ENCODE measurements at places on chromosomes 7 and 10.

DNA sequence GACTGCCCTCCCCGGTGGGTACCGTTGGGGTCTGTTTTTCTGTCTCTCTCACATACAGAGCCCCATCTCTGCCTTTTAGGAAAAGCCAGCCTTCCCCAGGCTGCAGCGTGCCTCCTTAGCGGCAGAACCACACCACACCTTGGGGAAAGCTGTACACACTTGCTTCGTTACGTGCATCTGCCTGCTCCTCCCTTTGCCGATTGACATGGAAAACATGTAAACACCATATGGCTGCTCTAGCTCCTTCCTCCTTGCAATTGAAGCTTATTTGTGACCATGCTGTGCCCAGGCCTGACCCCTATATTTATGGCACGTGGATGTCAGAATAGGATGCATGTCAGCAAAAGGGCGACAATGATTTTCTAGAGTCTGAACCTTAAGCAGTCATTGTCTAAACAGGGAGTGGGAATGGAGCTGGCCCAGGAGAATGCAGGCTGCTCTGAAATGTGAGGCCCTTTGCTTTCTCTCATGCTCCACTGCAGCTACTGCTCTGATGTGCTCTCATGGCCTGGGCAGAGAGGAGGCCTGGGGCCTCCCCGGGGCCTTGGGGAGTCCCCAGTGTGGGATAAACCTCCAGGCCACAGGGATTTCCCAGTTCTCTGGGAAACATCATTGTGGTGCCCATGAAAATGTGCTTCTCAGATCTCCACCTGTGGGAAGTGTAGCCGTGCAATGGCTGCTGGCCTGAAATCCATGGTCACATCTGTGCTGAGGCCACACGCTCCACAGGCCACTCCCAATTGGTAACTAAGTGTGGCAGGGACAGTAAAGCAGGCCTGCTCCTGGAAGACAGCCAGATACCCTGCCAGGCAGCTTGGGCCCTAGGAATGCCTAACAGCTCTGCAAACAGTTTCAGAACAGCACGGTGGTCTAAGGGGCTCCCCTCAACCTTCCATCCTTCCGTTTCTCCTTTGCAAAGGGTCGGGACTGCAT, 18.6 kb downstream of the PDE6C start:
- no peak for DNase-seq

- DNase-seq = no peak
Observed at GRCh38 chr10:29314726-29315125, 25.9 kb downstream of the LYZL1 start.

DNA sequence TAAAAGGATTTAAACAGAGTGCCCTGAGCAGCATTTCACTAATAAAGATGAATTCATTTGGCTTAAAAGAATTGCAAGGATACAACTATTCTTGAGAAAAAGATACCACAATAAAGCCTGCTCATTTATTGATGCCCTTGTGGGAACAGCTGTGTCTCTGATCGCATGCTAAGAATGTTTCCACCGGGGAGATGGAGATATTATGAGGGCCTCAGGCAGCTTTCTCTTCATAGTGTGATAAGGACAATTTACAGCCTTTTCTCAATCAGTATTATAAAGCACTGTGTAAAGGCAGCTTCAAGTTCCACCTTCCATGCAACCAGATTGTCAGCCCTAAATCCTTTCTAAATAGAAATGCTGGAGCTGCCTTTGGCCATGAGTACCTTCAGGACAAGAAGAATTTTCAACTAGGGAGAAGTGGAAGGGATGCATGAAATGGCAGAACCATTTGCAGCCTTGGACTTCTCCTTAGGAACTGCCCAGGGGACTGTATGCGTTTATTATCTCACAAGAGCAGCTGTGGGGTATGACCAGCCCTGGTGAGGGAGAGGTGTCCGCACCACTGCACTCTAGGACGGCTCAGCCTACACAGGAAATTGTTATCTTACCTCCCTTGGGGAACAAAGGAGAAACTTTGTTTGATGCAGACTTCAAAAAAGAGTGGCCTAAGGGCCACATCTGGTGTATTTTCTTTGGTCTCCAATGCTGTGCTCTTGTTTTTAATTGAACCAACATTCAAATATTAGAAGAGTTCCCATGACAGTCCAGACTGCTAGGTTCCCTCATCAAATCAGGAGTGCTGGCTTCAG, 116.9 kb upstream of the PCGF5 start:
- DNase-seq = no peak

- no peak for DNase-seq
Observed at GRCh38 chr10:4836416-4836969, 10.5 kb downstream of the AKR1E2 start.

DNA sequence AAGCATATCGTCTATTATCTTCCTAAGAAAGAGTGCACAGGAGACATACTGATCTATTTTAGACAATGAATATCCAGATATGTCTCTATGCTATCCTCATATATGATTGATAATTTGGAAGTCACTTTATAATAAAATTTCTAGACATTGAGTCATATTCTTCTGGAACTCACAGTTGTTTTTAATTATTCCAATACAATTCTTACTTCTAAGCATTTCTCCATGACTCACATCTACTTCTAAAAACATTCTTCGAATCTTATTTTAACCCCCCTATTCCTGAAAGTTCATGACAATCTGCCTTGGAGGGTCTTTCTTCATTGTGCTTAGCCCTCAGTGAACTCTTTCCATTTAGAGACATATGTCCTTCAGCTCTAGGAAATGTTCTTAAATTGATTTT, 368.1 kb downstream of the MDFIC start:
- no peak for DNase-seq

- DNase-seq = no peak
Observed at GRCh38 chr10:31288001-31288400, 31.0 kb upstream of the ZEB1 start.

DNA sequence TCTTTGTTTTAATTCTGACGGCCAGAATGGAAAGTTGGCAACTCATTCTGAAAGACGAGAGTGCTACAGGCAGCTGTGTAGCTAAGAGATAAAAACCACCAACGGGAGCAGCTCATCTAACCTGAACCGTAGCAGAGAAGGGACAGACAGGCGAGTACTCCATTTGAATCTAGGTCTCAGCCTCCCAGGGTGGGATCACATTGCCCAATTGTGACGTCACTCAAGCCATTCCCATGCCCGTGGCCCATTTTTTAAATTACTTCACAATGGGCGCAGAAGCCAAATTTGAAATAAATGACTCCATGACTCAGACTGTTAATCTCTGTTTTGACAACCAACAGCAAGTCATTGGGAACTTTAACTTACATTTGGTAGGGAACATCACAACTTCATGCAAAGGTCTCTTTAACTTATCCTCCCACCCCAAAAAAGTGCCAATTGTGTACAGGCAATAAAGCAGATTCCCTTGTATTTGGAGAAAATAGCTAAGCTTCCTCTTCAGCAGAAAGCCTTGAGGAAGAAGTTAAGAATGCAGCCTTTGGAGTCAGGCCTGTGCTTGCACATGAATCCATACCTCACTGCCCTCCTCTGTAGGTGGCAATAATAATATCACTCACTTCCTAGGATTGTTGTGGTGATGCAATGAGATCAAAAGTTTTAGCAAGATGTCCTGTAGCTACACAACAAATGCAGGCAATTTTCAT, 93.2 kb upstream of the KIF5B start:
- DNase-seq = peak; percentile 63

DNA sequence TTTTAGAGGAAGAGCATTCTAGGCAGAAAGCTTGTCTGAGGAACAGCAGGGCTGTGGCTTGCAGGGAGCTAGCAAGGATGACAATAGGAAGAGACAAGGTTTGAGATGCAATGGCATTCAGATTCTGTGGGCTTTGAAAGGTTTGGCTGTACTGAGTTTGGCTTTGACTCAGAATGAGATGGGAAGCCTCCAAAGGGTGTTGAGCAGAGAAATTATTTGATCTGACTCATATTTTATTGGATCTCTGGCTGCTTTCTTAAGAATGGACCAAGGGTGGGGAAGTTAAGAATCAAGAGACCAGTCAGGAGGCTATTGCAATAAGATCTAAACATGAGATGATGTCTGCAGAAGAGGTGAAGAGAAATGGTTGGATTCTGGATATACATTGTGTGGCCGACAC, 273.2 kb downstream of the CDK14 start:
- DNase-seq = no peak

DNA sequence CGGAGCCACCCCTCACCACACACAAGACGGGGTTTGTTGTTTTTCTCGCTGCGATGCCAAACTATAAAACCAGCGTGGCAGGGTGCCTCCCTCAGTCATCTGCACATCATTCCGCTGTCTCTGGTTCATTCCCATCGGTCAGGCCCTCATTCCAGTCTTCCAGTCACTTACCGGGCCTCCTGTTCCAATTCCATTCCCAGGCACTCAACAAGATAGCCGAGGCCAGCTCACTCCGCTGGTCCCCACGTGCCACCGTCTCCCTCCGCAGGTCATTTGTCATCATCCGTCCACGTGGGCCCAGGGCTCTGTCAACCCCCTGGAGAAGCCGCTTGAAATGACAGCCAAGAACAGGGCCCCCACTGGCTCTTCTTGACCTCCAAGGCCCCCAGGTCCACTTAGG, 6.1 kb upstream of the TMEM184A start:
- no peak for DNase-seq

GRCh38 chr10:7275761-7276440, 134.9 kb downstream of the SFMBT2 start:
- no peak for DNase-seq

DNA sequence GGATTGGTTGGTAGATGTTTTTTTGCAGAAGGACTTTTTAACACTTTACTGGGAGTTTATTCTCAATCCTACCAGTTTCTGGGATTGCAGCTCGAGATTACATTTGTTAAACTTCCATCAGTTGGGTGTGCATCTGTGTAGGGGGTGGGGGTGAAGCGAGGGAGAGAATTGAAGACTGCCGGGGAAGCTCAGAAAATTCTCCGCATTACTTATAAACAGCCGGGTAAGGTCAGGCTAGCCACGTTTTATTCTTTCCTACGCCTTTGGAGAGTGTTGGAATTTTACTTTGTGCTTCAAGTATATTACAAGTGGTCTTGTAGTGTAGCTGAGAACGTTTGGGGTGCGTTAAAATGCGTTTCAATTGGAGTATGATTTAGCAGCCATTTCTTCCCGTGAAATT, 1.1 kb downstream of the PALS2 start:
- no peak for DNase-seq

GRCh38 chr10:75444781-75445386, 13.5 kb downstream of the LRMDA start:
- no peak for DNase-seq
